Upper lobe of right lung (tissue), 1 donor: ENCODE measurements at places on chromosomes 4 and X. TPM values are rescaled to one million over a fixed set of nuclear protein-coding genes. Genes with fewer than 3 reads are reported as not detected.
A peak's percentile ranks its signal among the peaks of the same experiment; 100 is the strongest.

CCSER1 gene
- total RNA-seq, result 7.4 TPM

PDGFRA gene
- 91.5 TPM for total RNA-seq

ARX gene
- total RNA-seq, result not detected

PDE6B gene
- total RNA-seq, result 9.1 TPM

- peak; percentile 86 for DNase-seq
These were observed 11.1 kb upstream of the FAM3A start for GRCh38 chrX:154526901-154527675.

GRCh38 chrX:38664285-38664684, 102.9 kb downstream of the TSPAN7 start:
- DNase-seq, result no peak

- DNase-seq, result no peak
These were observed 173.0 kb downstream of the COX18 start for GRCh38 chr4:72896515-72896914.

DNA sequence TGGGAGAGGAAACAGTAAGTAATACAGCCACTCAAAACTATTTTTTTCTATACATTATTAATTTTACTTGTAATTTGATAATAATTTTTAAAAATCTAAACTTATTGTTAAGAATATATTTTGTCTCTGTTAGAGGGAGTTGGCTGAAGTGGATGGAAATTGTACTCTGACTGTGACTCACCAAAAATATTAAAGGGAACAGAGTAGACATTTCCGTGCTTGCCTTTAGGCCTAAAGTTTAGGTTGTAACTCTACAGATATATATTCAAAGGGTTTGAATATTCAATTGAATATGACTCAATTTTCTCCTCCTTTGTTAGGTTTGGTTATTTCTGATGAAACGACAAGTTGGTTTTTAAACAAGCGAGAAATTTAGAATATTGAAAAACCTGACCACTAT, 128.3 kb upstream of the PITX2 start:
- no peak for DNase-seq

DNA sequence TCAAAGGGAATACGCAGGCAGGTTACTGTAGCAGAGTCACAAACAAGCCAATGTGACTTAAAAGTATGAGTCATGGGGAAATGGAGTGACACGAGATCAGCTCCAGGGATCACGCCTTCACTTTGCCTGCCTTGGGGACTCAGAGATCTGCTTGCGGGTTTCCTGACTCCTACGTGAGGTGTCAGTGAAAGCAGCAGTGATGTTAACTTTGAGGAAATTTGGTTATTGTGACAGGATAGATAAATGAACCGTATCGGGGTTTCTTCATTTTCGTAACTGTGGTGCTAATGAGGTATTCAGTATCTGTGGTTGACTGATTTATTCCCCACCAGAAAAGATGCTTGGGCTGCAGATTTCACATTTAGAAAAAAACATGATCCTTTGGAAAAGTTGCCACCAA, 383.3 kb upstream of the ZFP42 start:
- no peak for DNase-seq

GRCh38 chrX:101383679-101384205, 2.2 kb downstream of the BTK start:
- DNase-seq, result no peak

GRCh38 chr4:155819066-155819465, 47.0 kb downstream of the ASIC5 start:
- DNase-seq, result no peak
